ENCODE measurements at places on chromosomes 2 and 18. TPM values are rescaled to one million over a fixed set of nuclear protein-coding genes. Genes with fewer than 3 reads are reported as not detected.

DNA sequence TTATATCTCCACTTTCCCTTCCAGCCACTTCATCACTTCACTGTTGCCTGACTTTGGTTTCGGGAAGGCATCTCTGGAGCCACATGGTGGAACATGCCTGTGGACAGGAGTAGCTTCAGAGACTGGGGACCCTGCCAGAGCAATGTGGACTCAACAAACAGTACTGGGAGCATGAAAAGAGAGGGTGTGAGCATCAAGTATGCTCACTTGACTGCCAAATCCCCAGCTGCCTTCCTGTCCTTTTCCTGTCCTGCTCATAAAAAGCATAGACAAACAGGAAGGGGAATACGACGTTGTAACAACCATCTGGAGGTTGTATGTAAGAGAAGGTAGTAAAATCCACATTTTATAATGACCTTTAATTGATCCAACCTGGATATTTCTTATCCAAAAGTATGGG is 61.3 kb upstream of the CSRNP3 start:
- no peak for DNase-seq

GRCh38 chr2:9473985-9474360 is 378 bp upstream of the IAH1 start:
- no peak for DNase-seq

DNA sequence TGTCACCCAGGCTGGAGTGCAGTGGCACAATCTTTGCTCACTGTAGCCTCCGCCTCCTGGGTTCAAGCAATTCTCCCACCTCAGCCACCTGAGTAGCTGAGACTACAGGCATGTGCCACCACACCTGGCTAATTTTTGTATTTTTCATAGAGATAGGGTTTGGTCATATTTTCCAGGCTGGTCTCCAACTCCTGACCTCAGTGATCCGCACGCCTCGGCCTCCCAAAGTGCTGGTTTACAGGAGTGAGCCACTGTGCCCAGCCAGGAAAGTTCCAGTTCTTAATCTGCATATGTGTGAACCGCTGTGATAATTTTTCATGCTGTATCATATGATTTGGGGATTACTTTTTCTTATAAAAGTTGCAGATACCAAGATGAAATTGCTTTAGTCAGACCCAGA is 14.6 kb upstream of the PPP4R1 start:
- no peak for DNase-seq

- DNase-seq, result no peak
Observed at GRCh38 chr18:24231773-24232735, 93.2 kb downstream of the CABYR start.

GRCh38 chr2:15729709-15730544 is 138.3 kb downstream of the DDX1 start:
- DNase-seq, result no peak

- no peak for DNase-seq
Observed at GRCh38 chr2:196383799-196384198, 212.4 kb upstream of the STK17B start.

Gene SCYGR4
- not detected for total RNA-seq

Gene SERPINB13
- not detected for total RNA-seq

Gene DSC2
- total RNA-seq, result 11.9 TPM

Gene ATL2
- 46.3 TPM for total RNA-seq

DNA sequence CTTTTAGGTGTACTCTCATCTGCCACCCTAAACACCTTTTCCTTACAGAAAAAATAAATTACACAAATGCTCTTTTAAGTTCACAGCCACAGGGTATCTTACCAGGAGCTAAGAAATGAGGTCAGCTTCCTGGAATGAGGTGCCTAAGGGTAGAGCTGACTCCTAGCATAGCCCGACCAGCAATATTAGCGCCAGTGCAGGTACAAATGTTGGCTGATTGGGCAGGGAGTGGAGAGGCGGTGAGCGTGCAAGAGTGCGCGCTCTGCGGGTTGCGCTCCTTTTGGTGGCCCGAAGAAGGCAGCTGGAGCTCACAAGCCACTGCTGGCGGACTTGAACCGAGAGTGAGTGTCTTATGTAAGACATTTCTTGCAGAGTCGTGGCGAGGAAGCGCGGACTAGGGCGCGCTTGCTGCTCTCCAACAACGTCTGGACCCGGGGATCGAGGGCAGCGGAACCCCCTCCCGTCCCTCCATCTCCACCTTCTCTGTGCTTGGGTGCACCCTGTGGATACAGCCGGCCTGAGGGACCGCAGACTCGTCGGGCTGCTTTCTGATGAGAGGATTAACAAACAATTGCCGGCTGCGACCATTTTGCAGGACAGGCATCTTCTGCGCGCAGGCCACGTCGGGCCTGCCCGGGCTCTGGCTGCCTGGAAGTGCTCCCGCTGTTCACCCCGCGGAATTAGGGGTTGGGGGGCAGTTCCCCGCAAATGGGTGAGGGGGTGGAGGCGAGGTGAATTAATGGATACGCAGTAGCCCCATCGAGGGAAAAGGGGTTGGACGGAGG is 17.3 kb downstream of the BOLA3 start:
- no peak for DNase-seq

DNA sequence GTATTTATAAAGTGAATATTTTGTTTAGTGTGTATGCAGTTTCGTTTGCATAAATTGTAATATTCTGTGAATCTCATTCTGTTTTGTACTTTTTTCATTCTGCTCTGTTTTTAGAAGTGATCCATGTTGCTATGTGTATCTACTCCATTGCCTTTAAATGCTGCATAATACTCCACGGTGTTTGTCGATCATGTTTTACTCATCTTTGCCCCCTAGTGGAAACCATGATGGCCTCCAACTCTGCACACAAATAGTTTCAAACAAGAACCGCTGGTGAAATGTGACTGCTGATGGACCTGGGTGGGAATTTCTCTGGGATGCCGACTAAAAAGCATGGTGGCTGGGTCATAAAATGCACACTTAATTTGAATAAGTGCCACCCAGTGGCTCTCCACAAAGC is 32.0 kb upstream of the SKOR2 start:
- no peak for DNase-seq

DNA sequence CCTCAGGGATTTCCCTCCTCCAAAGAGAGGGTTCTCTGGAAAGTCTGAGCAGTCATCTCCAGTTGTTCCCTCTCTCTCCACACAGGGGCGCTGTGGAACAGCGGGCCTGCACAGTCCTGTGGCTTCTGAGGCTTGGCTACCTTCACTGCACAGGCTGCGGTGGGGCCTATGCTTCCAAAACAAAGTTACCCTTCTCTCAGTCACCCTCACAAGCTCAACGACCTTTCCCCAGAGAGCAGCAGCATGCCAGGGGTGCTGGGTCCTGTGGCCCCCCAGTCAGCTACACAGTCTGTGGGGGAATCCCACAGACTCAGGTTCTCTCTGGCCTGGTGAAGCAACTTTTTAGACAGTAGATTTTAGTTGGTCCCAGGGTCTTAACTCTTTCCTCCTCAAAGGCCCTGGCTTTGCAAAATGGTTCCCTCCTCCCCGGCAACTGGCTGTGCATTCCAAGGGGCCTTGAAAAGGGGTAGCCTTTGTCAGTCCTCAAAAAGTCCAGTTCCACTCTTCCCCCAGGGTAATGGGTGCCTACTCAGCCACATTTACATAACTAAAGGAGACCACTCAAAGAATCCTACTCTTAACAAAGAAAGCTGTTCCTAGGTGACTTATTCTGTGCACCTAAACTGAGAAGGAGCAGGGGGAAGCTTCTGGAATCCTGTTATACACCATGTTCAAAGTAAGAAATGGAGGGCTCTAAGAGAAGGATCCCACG is 14.9 kb downstream of the B3GNT7 start:
- no peak for DNase-seq

Gene UGT1A3
- not detected for total RNA-seq

DNA sequence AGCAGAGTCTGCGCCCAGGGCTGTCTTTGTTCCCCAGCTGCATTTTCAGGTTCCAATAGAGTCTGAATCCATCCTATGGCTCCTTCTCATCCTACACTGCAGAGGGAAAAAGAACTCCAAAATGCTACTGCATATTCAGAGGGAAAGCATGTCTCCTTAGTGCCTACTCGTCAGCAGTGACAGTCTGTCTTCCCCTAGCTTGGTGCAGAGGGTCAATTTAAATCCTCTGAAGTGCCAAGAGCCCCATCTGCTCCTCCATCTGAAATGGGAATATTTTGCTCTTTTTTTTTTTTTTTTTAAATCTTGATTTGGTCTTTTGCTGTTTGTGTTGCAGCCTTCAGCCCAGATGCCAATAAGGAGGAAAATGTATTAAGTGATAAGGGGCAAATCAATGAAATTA is 199.3 kb downstream of the RNF144A start:
- no peak for DNase-seq

GRCh38 chr2:32003791-32004190 is 7.0 kb downstream of the MEMO1 start:
- DNase-seq, result no peak

Gene IL1R1
- total RNA-seq, result 407 TPM
